ENCODE measurements at places on chromosomes 2 and 18.
A peak's percentile ranks its signal among the peaks of the same experiment; 100 is the strongest.

DNA sequence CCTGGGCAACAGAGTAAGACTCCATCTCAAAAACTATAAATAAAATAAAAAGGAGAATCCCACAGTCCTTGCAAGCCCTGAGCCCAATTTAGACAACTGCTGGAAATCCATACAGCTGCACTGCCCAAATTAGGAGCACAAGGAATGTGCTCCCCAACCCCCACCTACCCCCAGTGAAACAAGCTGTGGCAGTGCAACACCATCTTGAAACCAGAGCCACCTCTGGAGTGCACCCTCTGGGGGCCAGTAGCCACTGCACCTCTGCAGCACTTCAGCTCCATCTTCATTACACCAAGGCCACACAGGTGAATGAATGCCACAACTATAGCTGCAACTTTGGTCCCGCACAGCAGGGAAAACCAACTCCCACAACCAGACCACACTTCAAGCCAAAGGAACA is 37.3 kb downstream of the USP34 start:
- no peak for DNase-seq

DNA sequence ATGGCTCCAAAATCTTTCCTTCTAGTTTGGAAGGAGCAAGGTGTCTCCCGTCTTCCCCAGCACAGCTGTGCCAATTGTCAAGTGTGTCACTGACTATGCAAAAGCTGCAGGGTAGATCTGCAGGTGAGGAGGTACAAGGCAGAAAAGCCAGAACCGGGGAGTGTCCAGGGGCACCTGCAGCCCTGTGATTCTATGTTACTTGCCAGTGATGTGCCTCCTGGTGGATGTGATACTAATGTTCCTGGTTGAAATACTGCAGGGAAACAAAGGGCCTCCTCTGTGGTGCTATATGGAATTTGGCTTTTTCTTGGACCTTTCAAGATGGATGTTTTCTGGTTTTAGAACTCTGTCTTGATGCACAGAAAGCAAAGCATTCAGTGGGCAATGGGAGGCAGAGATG is 80.3 kb downstream of the ST6GAL2 start:
- DNase-seq: no peak

DNA sequence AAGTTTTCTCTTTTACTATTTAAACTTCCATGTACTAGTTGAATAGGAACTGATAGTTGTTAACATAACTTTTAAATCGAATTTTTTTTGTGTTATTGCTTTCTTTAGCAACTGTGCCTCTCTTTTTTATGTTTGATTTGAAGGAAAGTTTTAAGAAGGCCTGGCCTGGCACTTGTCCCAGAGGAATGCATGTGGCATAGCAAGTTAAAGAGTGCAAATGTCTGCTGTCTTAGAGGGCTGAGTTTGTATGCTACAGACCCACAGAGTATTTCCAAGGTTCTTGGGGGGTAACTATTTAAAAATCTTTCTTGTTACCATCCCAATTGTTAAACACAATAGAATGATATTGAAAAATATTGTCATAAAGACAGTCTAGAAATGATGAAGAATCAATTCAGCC is 47.0 kb downstream of the MTCL1 start:
- no peak for DNase-seq

GRCh38 chr2:37600735-37601134 is 70.7 kb downstream of the CDC42EP3 start:
- DNase-seq: no peak

GRCh38 chr2:219523031-219523671 is 8.9 kb downstream of the ASIC4 start:
- no peak for DNase-seq

- no peak for DNase-seq
These were observed 19.2 kb upstream of the XPO1 start for GRCh38 chr2:61557381-61557780.

DNA sequence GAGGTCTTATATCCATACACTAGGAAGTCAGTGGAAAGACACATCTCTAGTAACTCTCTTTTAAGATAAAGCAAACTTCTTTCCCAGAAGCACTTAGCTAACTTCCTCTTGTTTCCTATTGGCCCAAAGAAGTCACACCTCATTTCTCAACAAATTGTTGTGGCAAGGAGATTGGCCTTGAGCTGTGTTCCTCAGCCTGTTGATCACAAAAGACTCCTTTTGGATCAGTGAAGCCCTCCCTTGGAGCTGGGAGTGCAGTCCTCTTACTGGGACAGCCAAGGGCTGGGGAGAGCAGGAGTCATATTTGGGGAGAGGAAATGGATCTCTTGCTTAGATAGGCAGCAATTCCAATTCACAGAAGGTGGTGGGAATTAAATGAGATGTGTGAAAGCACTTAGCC is 51.2 kb upstream of the DAPL1 start:
- DNase-seq: no peak

GRCh38 chr2:119823734-119824334 is 64.1 kb downstream of the PTPN4 start:
- DNase-seq: peak; percentile 75
